Progenitor cell of endocrine pancreas (in vitro differentiated cells): ENCODE measurements at places on chromosomes 1 and 21.
A peak's percentile ranks its signal among the peaks of the same experiment; 100 is the strongest.

DNA sequence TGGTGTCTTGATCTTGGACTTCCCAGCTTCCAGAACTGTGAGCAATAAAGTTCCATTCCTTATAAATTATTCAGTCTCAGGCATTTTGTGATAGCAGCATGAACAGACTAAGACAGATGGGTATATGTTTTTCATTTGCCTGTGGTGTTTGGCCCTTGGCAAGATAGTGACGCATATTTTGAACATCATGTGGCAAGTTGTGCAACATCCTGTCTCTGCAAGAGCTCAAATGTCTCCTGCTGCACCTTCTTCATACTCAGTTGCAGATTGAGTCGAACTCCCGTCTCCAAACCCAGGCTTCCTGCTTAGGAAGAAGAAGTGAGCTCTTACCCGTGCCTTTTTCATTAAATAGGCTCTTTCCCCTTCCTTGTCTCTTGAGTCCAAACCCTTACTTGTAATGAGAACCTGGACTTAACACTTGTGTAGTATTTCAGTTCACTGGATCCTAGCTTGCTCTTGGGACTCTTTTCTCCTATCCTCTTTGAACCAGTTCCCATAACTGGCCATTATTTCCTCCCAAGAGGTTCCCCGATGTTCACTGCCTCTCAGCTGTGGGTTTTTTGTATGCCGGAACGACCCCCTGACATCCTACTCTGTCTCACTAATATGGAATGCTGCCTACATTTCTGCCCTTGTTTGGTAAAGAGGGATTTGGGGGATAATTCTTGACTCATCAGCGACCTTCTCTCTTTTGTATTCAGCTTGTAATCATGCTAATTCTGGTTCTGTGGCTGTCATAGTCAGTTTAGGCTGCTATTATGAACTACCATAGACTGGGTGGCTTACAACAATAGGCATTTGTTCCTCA, 125.0 kb upstream of the KCNK2 start:
- no peak overlapping the region for H3K27ac ChIP-seq
- H3K36me3 ChIP-seq, result no peaks in the 10 kb centered on the region
- H3K4me3 ChIP-seq, result no peak overlapping the region
- no peak for DNase-seq

- peak within 1 kb of the TSS; percentile 95 for H3K4me3 ChIP-seq
- H3K36me3 ChIP-seq, result peaks cover 4% of the 10 kb centered on the region
- DNase-seq, result peak; percentile 85
- peaks cover 12% of the 10 kb centered on the region for H3K4me1 ChIP-seq
Observed at GRCh38 chr1:36450270-36450918, at the start of gene OSCP1. Gene OSCP1 (minus strand): TSS chr1:36450451. CDS start chr1:36450369, 82 bp downstream.

- peaks cover 9% of the 10 kb centered on the region for H3K4me1 ChIP-seq
- H3K36me3 ChIP-seq, result no peaks in the 10 kb centered on the region
- no peak overlapping the region for H3K27ac ChIP-seq
Observed at GRCh38 chr1:18464665-18465050, 16.1 kb upstream of the KLHDC7A start.

- no peaks in the 10 kb centered on the region for H3K27me3 ChIP-seq
- DNase-seq, result no peak
- H3K36me3 ChIP-seq, result no peaks in the 10 kb centered on the region
- H3K4me1 ChIP-seq, result peaks cover 45% of the 10 kb centered on the region
Observed at GRCh38 chr1:67575861-67576260, 109.1 kb upstream of the GADD45A start.

- no peak for DNase-seq
- peaks cover 1% of the 10 kb centered on the region for H3K4me1 ChIP-seq
- peaks cover 1% of the 10 kb centered on the region for H3K36me3 ChIP-seq
- no peak overlapping the region for H3K4me3 ChIP-seq
- no peak overlapping the region for H3K27ac ChIP-seq
Observed at GRCh38 chr1:221206076-221206475, 326.8 kb downstream of the HLX start.

- H3K36me3 ChIP-seq, result no peaks in the 10 kb centered on the region
- DNase-seq, result no peak
- H3K27ac ChIP-seq, result no peak overlapping the region
- H3K4me3 ChIP-seq, result no peak overlapping the region
Observed at GRCh38 chr21:43825242-43825935, 36.0 kb downstream of the RRP1 start.

DNA sequence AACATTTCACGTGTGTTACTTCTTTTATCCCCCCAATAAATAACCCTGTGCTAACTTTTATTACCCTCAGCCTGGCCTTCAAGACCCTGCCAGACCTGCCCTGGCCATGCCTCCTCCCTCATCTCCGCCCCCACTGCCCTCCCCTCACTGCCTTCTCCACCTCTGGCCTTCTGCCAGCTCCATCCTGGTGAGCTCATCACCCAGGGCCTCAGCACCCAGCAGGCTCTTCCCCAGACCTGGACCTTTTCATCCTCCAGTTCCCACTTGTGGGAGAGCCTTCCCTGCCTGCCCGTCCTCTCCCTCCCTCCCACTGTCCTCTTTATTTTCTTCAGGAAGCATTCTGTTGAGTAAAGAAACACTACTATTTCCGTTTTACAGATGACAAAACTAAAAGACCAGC, 72.0 kb downstream of the SLC66A1 start:
- H3K4me1 ChIP-seq, result peaks cover 8% of the 10 kb centered on the region
- H3K4me3 ChIP-seq, result no peak overlapping the region
- peaks cover 10% of the 10 kb centered on the region for H3K36me3 ChIP-seq
- DNase-seq, result no peak

DNA sequence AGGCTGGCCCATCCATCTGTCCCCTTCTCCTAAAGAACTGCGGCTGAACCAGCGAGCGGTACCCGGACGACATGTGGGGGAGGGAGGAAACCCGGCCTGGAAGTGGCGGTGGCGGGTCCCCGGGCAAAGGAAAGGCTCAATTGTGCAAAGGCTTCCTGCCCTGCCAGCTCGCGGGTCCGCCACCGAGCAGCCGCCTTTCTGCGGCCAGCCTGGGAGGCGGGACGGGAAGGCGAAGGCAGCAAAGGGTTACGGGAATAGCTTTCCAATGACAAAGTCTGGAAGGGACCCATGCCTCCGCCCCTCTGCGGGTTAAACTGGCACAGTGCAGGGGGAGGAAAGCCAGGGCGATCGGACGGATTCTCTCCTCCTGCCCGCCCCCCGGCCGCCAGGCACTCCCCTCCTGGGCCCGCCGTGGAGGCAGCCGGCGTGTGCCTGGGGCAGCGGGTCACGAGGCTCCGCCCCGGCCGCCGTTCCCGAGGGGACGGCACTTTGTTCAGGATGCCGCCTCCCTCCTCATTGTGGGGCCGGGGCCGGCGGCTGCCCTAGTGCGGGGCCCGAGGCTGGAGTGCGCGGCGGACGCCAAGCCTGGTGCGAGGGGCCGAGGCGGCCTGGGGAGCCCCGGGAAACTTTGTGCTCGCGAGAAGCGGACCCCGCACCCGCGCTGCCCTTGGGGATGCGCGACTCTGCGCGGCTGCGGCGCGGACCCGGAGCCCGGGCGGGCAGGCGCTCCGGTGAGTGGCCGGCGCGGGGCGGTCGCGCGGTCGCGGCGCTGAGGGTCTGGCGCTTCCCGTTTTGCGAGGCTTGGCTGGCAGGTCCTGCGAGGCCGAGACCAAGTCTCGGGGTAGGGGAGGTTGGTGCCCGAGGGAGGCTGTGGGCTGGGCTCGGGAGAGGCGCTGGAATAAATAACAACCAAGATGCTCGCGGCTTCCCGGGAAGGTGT, at the start of gene NAV1:
TSS of gene NAV1 (plus strand) at position 516 of the 940 bp plus-strand sequence. CDS start 83,758 bp downstream, outside the sequence.
- H3K36me3 ChIP-seq, result no peaks in the 10 kb centered on the region
- peak within 1 kb of the TSS; percentile 76 for H3K27ac ChIP-seq
- DNase-seq, result peak; percentile 45
- peak within 1 kb of the TSS; percentile 79 for H3K4me3 ChIP-seq
